Osteocyte (in vitro differentiated cells): ENCODE measurements at places on chromosomes 6 and 20. TPM values are rescaled to one million over a fixed set of nuclear protein-coding genes. Genes with fewer than 3 reads are reported as not detected.

DYNLT2 gene
- 1.4 and 3.0 TPM in 2 replicates for total RNA-seq

DDO gene
- total RNA-seq, result not detected in 2 replicates

CNR1 gene
- total RNA-seq, result not detected in 2 replicates

PARD6B gene
- 0.97 and 1.1 TPM in 2 replicates for total RNA-seq

STAU1 gene
- 83.1 and 85.4 TPM in 2 replicates for total RNA-seq

PDYN gene
- not detected in 2 replicates for total RNA-seq

GRCh38 chr20:45325371-45325770 is 17.3 kb upstream of the MATN4 start:
- DNase-seq, result no peak

DNA sequence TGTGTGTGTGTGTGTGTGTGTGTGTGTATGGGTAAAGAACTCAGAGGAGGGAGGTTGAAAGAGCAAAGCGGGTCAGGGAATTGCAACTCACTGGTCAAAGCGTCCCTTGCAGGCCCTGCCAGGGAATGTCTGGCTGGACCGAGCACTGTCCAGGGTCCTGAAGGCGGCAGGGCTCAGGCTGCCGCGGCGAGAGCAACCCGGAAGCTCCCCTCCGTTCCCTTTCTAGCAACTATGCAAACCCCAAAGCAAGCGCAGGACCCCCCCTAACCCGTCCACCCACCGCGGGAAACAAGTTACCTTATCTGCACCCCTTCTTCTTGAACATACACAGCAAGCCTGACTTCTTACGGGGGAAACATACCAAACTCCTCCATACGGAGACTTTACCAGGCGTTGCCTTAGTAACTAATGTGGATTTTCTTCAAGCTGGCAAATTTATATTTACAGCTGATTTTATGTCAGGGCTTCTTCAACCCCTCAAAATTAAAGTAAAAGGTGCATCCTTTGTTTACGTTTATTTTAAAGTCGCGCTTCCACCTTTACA is 538 bp upstream of the GRM1 start:
- peak; percentile 88 for DNase-seq

DNA sequence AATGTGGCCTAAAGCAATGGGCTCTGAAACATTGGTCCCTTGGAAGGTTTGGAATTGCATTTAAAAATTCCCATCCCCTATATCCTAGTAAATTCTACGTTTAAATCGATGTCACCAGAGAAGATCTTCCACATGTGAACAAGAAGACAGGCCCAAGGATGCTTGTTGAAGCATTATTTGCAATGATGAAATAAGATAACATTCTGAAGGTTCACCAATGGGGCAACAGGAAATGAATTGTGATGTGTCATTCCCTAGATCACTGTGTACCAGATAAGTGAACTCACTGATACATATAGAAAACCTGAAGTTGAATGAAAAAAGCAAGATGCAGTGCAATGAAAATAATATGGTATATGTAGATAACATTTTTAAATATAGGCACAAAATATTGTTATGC is 464.3 kb upstream of the BTBD3 start:
- no peak for DNase-seq

DNA sequence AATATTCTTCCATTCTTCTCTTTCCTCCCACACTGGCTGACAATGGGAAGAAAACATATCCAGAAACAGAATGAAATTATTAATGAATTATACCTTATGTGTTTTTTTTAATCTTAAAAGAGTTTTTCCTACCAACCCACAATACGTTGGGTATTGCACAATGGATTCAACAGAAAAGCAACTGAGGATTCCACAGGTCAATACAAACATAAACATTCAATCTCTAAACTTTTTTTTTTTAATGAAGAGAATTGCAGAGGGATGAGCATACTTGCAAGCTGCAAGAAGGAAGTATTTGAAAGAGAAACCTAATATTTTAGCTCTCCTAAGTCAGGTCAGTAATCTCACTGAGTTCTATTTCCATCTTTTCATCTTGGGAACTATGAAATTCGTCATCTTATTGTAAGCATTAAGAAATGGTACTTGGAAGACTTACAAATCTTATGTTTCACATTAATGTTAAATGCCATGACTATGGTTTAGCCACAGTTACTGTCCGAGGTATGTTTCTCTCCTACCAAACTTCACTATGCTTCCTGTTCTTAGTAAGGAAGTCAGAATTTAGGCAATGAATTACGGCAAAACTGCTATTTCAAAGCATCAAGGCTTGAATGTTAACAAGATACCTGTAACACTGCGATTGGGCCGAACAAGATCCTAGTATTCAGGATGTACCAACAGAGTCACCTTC is 100.8 kb downstream of the HIVEP2 start:
- DNase-seq, result no peak

DNA sequence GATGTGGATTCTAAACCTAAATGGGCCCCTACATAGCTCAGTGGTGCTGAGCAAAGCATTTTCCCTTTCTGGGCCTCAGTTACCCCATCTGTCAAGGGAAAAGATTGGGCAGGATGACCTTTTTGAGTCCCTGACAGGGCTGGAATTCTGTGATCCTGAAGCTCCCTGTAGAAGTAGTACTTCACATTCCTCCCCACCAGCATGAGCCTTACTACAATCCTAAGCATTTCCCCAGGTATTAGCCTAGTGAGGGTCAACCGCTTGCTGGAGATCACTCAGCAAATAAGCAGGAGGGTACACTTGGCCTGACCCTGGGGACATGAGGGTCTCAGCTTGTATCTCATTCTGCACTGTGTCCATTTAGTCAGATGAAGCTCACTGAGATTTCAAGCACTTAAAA is 13.4 kb downstream of the NDRG3 start:
- DNase-seq, result no peak

DNA sequence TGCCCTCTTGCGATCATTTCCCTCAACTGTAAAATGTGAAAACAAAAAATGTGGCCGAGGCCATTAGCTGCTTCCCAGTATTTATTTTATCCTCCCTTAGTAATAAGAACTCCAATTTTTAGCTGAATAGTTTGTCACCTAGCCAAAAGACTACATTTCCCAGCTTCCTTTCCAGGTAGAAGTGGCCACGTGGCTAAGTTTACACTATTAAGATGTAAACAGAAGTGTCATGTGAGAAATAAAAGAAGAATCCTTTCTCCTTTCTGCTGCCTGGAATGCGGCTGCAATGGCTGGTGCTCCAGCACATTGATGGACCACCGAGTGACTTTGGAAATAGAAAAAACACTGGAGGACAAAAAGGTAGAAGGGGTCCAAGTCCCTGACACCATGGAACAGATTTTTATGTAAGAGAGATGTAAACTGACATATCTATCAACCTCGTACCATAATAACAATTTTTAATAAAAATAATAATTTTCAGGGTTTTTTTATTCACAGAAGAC is 268.8 kb downstream of the PKHD1 start:
- no peak for DNase-seq

DNA sequence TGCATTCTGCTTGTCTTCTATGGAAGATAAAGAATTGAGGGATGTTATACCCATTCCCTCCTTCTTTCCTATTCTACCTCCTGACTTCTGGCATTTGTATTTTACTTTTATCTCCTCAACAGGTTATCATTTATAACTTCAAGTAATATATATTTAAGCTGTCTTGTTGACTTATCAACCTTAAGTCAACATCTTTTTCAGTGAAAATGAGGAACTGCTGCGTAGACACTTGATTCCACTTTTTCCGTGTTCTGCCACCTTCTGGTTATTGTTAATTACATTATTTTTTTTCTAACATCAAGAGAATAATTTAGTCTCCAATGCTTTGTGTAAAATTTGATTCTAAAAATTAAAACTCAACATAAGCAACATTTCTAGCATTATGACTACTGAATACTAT is 107.5 kb downstream of the PRKN start:
- DNase-seq, result no peak

DNA sequence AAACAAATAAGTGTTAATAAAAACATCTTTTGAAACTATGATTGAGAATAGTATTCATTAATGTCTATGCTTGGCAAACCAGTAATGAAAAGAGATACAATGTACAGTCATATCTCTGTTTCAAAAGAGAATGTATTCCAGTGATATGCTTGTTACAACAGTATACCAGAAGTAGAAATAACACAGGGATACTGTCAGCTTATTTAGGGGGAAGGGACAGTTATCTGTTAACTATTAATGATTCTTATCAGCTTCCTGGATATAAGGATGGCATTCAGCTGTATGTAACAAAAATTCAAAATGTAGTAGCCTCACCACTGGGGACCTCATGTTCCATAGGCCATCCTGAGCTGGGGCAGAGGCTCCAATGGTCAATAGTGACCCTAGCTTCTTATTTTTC is 103.8 kb upstream of the TBX18 start:
- no peak for DNase-seq

DNA sequence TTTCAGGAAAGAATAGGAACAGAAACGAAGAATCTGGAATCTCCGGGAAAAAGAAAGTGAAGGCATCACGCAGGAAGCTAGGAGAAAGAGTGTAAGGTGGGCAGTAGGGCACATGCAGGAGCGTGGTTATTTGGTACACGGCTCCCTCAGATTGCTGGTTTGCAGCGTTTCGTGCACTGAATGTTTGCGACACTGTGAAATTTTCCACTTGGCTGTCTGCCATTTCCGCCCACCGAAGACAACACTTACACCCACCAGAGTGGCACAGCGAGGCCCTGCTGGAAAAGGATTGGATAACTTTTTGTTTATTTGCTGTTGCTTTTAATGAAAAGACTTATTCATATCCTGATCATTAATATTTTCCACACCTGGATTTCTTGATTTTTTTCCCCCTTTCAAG is 248.3 kb downstream of the GMPR start:
- DNase-seq, result no peak

GRCh38 chr6:87251225-87251624 is 71.2 kb upstream of the SMIM8 start:
- DNase-seq, result no peak

DNA sequence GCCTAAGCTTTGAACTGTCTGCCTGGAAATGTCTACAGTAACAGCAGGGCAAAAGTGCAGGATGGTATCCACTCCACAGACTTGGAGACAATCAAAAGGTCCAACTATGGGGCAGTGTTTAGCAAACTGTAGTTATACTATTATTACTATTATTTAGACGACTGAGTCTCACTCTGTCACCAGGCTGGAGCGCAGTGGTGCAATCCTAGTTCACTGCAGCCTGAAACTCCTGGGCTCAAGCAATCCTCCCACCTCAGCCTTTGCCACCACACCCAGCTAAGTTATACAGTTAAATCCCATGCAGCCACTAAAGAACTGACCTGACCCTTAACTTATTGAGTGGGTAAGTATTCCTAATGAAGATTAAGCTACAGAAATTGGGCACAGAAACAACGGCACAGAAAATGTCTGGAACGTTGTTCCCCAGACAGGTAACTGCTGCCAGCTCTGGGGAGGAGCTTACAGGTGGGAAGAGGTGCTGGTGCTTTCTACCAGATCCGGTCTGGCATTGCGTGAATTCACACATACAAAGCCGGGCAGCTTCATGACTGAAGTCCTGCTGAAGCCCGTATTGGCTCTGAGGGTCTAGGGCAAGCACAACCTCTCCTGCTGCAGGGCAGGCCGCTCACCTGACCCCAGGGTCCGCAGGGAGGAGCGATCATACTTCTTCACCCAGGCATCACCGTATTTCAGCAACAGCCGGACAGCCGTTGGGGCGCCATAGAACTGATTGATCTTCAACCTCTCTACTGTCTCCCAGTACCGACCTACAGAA is 27.0 kb upstream of the APMAP start:
- no peak for DNase-seq

DNA sequence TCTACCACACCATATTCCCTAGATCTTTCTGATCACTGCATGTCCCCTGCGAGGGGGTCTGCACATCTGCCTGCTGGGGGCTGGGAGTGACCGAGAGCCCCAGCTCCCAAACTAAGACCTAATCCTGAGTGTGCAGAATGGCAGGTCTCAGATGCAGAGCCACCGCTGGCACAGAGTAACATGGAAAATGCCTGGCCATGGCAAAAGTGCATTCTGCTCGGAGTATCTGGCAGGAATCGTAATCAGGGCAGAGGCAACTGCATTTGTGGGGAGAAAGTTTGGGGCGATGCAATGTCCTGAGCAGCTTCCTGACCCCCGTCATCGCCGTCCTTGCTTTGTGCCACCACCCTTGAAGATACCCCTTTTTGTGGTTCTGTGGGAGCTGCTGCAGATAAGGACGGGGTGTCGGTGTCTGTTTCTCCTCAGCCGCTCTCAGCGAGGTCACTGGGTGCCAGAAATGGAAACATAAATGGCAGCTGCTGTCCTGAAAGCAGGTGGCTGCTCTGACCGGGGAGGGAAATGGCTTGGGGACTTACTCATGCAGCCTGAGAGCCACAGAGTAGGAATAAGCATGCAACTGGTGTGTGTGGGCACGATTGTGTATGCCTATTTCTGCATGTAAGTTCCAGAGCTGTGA is 157.9 kb downstream of the LY86 start:
- no peak for DNase-seq

DNA sequence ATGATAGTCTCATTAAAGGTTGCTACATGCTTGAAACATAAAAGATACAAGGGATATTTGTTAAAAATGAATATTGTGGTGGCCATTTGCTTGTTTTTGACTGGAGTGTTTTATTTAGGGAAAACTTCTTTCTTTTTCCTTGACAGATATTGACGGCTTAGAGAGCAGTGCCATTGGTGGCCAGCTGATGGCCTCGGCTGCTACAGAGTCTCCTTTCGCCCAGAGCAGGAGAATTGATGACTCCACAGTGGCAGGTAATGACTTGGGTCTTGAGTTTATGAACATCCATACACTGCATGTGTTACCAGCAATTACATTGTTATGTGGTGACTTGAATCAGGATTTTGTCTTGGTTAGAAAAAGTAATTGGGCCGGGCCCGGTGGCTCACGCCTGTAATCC is 67.5 kb upstream of the PBOV1 start:
- no peak for DNase-seq

- no peak for DNase-seq
Observed at GRCh38 chr6:130425537-130425936, 59.7 kb downstream of the TMEM200A start.

GRCh38 chr20:11130554-11131166 is 456.9 kb upstream of the JAG1 start:
- DNase-seq, result no peak

DNA sequence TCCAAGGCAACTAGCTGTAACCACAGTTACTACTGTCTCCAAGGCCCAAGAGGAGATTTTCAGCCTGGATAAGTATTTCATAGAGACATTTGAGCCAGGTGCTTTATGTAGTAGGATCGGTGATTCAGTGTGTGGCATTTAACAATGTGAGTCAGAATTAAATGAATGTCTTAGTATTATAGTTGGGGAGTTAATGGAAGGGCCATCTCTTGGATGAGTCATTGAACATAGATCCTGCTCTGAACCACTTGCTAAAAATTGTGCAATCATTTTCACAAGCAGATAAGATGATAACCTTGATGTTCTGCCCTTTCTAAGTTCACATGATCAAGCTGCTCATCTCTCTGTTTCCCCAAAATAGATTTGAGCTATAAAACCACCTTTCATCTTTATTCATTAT is 668.9 kb upstream of the CITED2 start:
- DNase-seq, result no peak

GRCh38 chr6:4352731-4353130 is 217.4 kb upstream of the ECI2 start:
- peak; percentile 36 for DNase-seq

GRCh38 chr6:26170181-26170580 is 83.0 kb downstream of the HFE start:
- DNase-seq, result no peak
